ENCODE measurements at places on chromosomes 4 and X. TPM values are rescaled to one million over a fixed set of nuclear protein-coding genes. Genes with fewer than 3 reads are reported as not detected.

DNA sequence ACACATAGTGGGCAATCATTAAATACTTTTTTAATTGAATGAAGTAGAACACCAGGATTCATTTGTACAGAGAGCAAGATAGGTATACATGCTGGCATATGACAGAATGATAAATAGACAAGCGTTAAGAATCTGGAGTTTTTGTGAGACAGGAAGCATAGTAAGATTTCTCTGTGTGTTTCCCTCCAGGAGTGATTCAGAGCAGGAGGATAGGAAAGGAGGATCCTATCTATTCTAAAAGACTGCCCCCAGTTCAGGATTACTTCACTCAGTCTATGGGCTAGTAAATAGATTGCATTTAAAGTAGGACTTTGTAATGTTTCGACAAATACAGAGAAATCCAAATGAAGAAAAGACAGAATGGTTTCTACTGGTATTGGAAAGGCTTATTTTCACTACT is 423.7 kb downstream of the PDGFC start:
- DNase-seq = no peak

DNA sequence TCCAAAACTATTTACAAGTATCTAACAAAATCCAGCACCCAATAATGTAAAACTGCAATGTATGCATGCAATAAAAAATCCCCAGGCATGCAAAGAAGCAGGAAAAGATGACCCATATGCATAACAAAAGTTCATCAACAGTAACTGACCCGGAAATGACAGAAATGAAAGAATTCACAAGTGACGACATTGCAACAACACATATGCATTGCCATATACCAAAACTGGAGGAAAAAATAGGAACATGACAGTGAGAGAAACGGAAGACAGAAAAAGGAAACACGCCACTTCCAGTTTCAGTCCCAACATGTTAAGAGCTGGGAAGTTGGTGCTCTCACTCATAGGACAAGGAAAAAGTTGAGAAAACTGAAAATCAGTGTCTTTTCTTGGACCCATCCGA is 154.6 kb downstream of the EVC2 start:
- DNase-seq = no peak

The ARX gene
- total RNA-seq = not detected

- DNase-seq = no peak
These were observed 124.8 kb upstream of the PACRGL start for GRCh38 chr4:20575486-20575885.
